ENCODE measurements at places on chromosomes 4 and X. TPM values are rescaled to one million over a fixed set of nuclear protein-coding genes. Genes with fewer than 3 reads are reported as not detected.

- DNase-seq, result no peak
- H3K27me3 ChIP-seq, result no peaks in the 10 kb centered on the region
- H3K4me3 ChIP-seq, result no peak overlapping the region
Observed at GRCh38 chr4:78565971-78566372, 14.4 kb downstream of the ANXA3 start.

DNA sequence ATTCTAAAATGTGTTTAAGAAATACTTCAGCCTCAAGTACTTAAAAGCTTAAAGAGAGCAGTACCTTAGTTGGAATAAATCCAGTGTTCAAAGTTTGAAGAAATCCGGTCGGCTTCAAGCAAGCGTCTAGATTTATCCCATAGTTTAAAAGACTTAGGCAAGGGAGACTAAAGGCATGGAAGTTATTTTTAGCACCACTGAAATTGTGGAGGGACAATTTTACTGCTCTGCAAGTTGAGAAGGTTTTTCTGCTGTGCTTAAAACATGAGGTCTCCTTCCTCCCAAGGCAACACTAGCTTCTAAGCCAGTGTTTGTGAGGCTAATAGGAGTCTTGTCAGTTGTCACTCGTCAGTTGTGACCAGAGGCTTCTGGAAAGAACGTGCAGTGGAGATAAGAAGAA is 183.5 kb downstream of the MSL3 start:
- no peak for DNase-seq
- H3K27me3 ChIP-seq, result peaks cover 13% of the 10 kb centered on the region
- no peak overlapping the region for H3K27ac ChIP-seq
- no peaks in the 10 kb centered on the region for H3K36me3 ChIP-seq
- H3K4me1 ChIP-seq, result no peaks in the 10 kb centered on the region
- no peak overlapping the region for H3K4me3 ChIP-seq

GRCh38 chr4:3699678-3700077 is 66.5 kb upstream of the ADRA2C start:
- H3K4me3 ChIP-seq, result no peak overlapping the region
- peaks cover 66% of the 10 kb centered on the region for H3K27me3 ChIP-seq
- no peaks in the 10 kb centered on the region for H3K36me3 ChIP-seq
- no peak for DNase-seq
- no peaks in the 10 kb centered on the region for H3K4me1 ChIP-seq
- no peak overlapping the region for H3K27ac ChIP-seq

DNA sequence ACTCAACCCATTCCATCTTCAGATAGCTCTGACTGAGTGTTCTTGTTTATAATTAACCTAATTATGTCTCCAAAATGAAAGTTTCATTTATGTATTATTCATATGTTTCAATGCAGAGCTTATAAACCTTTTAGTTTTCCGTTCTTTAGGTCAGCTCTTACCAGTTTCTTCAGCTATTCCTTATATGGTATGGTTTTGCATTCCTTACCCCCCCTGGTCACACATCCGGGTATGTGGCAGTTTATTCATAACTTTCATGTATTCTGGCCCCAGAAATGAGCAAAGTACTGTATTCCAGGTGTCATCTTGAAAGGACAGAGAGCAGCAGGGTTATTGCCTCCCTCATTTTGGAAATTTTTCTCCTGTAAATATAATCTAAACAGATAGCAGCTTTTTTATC is 16.8 kb upstream of the IGSF1 start:
- peaks cover 41% of the 10 kb centered on the region for H3K27me3 ChIP-seq
- H3K36me3 ChIP-seq, result no peaks in the 10 kb centered on the region
- no peaks in the 10 kb centered on the region for H3K4me1 ChIP-seq
- no peak overlapping the region for H3K4me3 ChIP-seq
- DNase-seq, result no peak

GRCh38 chrX:100609591-100609990 is 24.9 kb downstream of the TNMD start:
- H3K27me3 ChIP-seq, result peaks cover 51% of the 10 kb centered on the region
- H3K4me1 ChIP-seq, result no peaks in the 10 kb centered on the region
- no peaks in the 10 kb centered on the region for H3K36me3 ChIP-seq
- H3K4me3 ChIP-seq, result no peak overlapping the region
- no peak for DNase-seq

The ATOH1 gene
- not detected for total RNA-seq

The TMPRSS11E gene
- total RNA-seq, result not detected

DNA sequence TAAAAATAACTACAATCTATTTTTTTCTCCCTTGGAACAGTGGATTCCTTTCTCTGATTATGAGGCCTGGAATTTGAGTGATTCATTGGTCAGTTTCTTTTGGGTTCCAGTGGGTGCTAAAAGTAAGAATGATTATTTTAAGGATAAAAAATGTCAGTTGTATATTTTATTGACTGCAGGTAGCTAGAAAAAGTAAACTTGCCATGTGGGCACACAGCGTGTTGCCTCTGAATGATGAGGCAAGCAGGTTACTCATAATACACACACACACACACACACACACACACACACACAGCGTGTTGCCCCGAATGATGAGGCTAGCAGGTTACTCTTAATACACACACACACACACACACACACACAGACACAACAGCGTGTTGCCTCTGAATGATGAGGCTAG is 13.8 kb downstream of the GALNT7 start:
- no peaks in the 10 kb centered on the region for H3K27me3 ChIP-seq
- no peak overlapping the region for H3K4me3 ChIP-seq
- H3K36me3 ChIP-seq, result no peaks in the 10 kb centered on the region
- DNase-seq, result no peak
- H3K27ac ChIP-seq, result no peak overlapping the region

The CCDC149 gene
- total RNA-seq, result 21.0 TPM

GRCh38 chr4:183599690-183600089 is 59.3 kb downstream of the RWDD4 start:
- no peak overlapping the region for H3K4me3 ChIP-seq
- H3K27me3 ChIP-seq, result no peaks in the 10 kb centered on the region
- H3K36me3 ChIP-seq, result no peaks in the 10 kb centered on the region
- no peak for DNase-seq

The FUNDC1 gene
- total RNA-seq, result 14.4 TPM

- H3K4me1 ChIP-seq, result no peaks in the 10 kb centered on the region
- no peak overlapping the region for H3K4me3 ChIP-seq
- H3K27me3 ChIP-seq, result no peaks in the 10 kb centered on the region
- no peak overlapping the region for H3K27ac ChIP-seq
Observed at GRCh38 chrX:66232296-66232695, 68.2 kb downstream of the HEPH start.

DNA sequence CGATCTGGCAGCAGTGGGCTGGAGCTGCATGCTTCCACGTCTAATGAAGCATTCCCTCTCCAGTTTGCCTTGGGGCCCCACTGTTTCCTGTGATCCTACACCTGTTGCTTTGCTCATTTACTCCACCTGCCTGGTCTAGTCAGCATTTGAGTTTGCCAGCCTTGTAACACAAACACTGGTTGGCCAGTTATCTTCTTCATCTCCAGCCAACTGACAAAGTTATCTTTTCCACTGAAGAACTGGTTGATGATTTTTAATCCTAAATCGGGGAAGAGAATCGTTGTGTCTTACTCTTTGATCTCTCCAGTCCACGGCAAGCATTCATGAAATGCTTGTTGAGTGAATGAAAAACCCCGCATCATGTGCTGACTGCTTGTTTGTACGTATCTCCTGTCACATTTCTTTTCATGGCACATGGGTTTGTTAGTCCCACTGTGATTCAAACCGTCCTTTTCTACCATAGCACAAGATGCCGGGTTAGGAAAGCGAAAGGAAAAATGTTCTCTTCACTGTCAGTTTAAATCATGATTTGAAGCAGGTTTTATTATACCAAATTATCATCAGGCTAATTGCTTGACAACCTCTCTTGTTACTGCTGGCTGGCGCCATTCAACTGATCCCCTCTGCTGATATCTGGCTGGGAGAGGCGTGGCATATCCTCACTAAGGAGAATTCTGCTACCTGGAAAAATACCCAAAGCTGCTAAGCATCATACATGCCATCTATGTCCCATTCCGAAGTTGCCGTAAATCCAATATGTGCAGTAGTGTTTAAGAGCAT is 144.8 kb downstream of the SHROOM3 start:
- H3K27me3 ChIP-seq, result no peaks in the 10 kb centered on the region
- no peak overlapping the region for H3K4me3 ChIP-seq
- H3K4me1 ChIP-seq, result no peaks in the 10 kb centered on the region
- H3K27ac ChIP-seq, result no peak overlapping the region

The RPS6KA6 gene
- 0.96 TPM for total RNA-seq

DNA sequence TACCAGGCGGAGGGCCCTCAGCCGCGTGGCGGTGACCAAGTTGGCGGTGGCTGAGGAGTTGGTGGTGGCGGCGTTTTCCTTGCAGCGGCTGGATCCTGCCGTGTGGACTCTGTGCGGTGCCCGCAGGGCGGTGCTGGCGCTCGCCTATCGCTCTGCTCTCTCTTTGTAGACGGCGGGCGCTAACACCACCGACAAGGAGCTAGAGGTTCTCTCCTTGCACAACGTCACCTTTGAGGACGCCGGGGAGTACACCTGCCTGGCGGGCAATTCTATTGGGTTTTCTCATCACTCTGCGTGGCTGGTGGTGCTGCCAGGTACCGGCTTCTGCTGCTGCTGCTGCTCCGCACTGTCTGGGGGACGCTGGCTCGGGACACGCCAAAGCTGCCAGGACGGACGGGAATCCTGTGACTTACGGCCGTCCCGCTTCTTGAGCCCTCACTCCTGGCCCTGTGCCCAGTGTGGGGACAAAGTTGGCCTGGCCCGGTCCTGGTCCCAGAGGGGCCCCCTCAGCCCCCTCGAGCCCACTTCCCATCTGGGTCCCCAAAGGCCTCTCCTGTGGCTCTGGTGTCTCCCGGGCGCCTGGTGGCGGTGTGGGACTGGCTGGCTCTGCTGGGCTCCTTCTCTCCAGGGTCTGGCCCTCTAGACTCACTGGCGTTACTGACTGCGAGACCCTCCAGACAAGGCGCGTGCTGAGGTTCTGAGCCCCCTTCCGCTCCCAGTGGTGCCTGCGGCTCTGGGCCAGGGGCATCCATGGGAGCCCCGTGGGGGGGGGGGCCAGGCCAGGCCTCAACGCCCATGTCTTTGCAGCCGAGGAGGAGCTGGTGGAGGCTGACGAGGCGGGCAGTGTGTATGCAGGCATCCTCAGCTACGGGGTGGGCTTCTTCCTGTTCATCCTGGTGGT is 10.7 kb downstream of the FGFR3 start:
- DNase-seq, result no peak
- H3K27me3 ChIP-seq, result no peaks in the 10 kb centered on the region
- H3K27ac ChIP-seq, result no peak overlapping the region
- no peak overlapping the region for H3K4me3 ChIP-seq

The CTBP1 gene
- total RNA-seq, result 130 TPM

DNA sequence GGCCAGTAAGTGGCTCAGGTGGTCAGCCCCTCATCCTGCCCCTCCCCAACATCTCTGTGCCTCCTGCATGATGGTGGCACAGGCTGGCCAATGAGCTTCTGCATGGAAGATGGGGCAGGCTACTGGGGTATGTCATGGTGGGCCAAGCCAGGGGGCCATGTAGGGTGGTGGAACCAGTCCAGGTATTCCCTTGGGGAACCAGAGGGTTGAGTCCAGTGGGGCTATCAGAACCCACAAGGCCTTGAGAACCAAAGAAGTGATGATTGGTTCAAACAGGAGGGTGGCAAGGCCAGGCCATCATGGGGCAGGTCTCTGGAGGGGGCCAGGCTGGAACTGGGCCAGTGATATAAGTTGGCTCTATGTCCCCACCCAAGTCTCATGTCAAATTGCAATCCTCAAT is 18.8 kb upstream of the PPP2R2C start:
- no peaks in the 10 kb centered on the region for H3K27me3 ChIP-seq
- no peaks in the 10 kb centered on the region for H3K4me1 ChIP-seq
- no peak overlapping the region for H3K27ac ChIP-seq
- no peak overlapping the region for H3K4me3 ChIP-seq
- H3K36me3 ChIP-seq, result no peaks in the 10 kb centered on the region
- no peak for DNase-seq

GRCh38 chrX:10939424-10939823 is 171.7 kb upstream of the HCCS start:
- H3K4me3 ChIP-seq, result no peak overlapping the region
- no peaks in the 10 kb centered on the region for H3K36me3 ChIP-seq
- H3K27me3 ChIP-seq, result peaks cover 4% of the 10 kb centered on the region
- H3K27ac ChIP-seq, result no peak overlapping the region
- DNase-seq, result no peak
- no peaks in the 10 kb centered on the region for H3K4me1 ChIP-seq

GRCh38 chrX:110282922-110283321 is 35.0 kb downstream of the AMMECR1 start:
- H3K4me3 ChIP-seq, result no peak overlapping the region
- DNase-seq, result no peak
- no peaks in the 10 kb centered on the region for H3K4me1 ChIP-seq
- H3K27me3 ChIP-seq, result peaks cover 23% of the 10 kb centered on the region
- H3K36me3 ChIP-seq, result no peaks in the 10 kb centered on the region

DNA sequence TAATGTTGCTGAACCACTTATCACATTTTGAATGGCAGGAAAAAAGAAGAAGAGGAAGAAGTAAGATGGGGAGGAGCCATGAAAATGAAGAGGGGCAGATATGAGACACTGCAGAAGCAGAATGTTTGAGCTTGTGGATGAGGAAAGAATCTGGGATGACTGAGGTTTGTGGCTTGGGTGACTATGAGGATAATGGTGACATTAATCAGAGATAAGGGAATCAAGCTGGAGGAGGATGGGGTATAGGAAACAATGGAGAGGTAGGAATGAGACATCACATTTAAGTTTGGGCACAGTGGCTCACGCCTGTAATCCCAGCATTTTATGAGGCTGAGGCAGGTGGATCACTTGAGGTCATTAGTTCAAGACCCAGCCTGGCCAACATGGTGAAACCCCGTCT is 19.1 kb upstream of the PHF8 start:
- H3K27me3 ChIP-seq, result peaks cover 28% of the 10 kb centered on the region
- H3K27ac ChIP-seq, result no peak overlapping the region
- DNase-seq, result no peak

The ZCCHC18 gene
- total RNA-seq, result 1.1 TPM

The MAGEE1 gene
- 2.8 TPM for total RNA-seq

The SYNPO2 gene
- 52.7 TPM for total RNA-seq

DNA sequence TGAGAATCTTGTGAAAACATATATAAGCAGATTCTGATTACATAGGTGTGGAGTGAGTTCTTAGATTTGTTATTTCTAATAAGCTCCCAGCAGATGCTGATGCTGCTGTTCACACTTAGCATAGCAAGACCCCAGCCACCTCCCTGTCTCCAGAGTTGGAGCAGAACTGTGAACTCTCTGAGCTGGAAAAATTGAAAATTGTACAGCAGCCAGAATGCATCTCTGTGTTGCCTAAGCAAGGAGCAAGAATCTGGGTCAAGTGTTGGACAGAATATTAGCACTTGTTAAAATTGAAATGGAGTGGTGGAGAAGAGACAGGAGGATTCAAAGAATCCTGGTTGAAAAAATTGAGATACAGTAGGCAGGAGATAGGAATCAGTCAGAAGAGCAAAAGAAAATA is 146.6 kb upstream of the FAM47C start:
- H3K4me3 ChIP-seq, result no peak overlapping the region
- DNase-seq, result no peak
- H3K36me3 ChIP-seq, result no peaks in the 10 kb centered on the region
- no peaks in the 10 kb centered on the region for H3K27me3 ChIP-seq
- H3K27ac ChIP-seq, result no peak overlapping the region

DNA sequence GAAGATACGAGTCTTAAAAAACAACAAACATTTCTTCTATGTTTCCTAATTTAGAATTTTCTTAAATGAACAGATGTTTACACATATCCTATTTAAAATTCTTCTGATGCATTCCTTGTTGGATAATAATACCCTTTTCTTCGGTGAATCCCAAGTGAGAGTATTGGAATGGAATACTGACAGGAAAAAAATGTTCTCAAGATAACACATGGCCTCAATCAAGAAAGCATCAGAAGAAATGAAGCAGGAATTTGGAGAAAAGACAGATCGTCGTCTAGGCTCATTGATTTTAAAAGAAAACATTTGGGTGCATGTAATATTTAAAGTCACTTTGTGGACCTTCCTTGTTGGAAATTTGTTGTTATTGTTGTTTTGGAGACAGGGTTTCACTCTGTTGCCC is 196.9 kb upstream of the ANK2 start:
- H3K27me3 ChIP-seq, result no peaks in the 10 kb centered on the region
- H3K27ac ChIP-seq, result no peak overlapping the region
- H3K36me3 ChIP-seq, result no peaks in the 10 kb centered on the region
- H3K4me3 ChIP-seq, result no peak overlapping the region

The SULT1B1 gene
- total RNA-seq, result 1.4 TPM
